ENCODE measurements at places on chromosomes 7 and 10.
A peak's percentile ranks its signal among the peaks of the same experiment; 100 is the strongest.

GRCh38 chr7:101087334-101088068 is 2.2 kb downstream of the TRIM56 start:
- DNase-seq: no peak

GRCh38 chr7:96388620-96389383 is 66.9 kb upstream of the SLC25A13 start:
- DNase-seq: peak; percentile 80

DNA sequence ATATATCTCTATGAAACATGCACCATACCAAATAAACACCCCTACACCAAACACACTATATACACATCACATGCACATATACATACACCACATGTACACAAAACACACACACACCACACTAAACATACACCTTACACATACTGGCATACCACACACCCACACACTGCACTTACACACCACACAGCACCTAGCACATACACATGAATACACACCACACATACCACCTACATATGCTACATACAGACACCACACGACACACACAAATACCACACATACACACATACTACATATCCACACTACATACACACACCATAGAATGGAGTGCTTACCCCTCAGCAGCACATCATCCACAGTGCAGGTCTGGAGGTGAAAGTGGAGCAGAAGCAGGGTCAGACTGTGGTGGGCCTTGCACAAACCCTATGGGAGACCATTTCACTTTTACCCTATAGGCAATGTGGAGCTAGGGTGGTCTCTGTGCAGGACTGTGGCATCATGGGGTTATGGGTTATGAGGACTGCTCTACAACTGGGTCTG is 64.6 kb downstream of the WDFY4 start:
- DNase-seq: no peak

DNA sequence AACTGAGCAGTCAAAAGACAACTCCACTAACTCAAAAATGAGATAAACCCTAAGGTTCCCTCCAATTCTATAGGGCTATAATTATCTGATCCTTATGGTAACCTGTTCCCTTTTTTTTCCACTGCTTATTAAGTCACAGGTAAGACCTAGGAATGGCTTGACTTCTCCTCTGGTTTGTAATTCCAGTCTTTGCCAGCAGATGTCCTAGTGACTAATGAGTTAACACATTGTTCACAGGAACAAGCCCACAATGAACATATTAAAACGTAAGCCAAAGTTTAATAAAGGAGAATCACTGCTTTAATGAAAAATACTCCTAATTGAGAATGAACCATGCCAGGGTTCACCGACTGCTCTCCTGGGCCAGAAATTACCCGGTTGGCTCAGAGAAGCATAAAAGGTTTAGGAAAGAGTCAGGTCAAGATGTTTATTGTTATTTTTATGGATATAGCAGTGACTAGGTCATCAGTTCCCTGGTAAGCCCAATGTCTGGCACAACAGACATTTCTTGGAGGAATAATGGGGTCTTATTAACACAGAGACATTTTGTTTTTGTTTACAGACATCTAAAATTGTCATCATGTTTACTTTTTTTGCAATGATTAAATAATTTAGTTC is 120.1 kb downstream of the ELAPOR2 start:
- DNase-seq: peak; percentile 64

Measured in fibroblast of skin of right biceps (primary cell).